SK-MEL-5 (cell line): ENCODE measurements at places on chromosomes 11 and 22.

- DNase-seq = no peak
Observed at GRCh38 chr22:41347066-41347859, 34.5 kb upstream of the TEF start.

- no peak for DNase-seq
Observed at GRCh38 chr11:112652786-112653390, 308.3 kb upstream of the NCAM1 start.

GRCh38 chr11:31863170-31863832, 52.2 kb upstream of the PAX6 start:
- DNase-seq = no peak

DNA sequence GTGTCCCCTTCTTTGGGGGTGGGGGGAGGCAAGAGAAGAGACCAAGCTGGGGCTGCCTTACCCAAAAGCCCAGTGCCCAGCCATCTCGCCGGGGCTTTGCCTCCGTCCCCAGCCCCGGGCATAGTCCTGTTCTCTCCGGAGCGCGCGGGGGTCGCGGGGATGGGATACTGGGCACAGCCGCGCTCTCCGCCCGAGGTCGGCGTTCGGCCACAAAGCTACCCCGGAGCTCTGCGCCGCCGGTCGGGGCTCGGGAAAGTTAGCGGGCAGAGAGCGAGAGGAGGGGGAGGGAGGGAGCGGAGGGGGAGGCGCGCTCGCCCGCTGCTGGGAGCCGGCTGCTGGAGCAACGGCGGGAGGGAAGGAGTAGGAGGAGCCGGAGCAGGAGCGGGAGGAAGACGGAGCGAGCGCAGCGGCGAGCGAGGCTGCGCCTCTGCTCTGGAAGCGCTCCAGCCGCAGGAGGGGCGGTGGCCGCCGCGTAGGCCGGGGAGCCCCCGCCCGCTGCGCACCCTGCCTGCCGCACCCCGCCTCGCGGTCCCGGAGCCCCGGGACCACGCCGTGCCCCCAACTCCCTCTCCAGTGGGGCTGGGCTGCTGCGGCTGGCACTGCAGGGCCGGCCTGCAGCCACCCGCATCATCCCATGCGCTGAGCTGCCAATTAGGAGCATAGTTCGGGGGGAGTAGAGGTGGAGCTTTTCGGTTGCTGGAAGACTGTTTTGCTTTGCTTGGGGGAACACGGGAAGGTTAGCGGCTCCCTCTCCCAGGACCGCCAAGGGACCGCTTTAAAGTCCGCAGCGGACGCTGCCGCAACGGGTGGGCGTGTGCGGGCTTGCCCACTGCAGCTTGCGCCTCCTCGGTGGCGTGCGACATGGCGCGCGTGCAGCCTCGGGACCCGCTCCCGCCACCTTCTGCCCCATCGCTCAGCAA, at the start of gene SCN4B:
Gene SCN4B (minus strand): TSS at position 272 of the 920 bp plus-strand sequence. CDS start 150 bp downstream, at position 122.
- DNase-seq = peak; percentile 12

GRCh38 chr22:21623648-21623970, 6.2 kb downstream of the YDJC start:
- no peak for DNase-seq

- DNase-seq = no peak
Observed at GRCh38 chr22:47195484-47196165, 433.2 kb downstream of the TBC1D22A start.

DNA sequence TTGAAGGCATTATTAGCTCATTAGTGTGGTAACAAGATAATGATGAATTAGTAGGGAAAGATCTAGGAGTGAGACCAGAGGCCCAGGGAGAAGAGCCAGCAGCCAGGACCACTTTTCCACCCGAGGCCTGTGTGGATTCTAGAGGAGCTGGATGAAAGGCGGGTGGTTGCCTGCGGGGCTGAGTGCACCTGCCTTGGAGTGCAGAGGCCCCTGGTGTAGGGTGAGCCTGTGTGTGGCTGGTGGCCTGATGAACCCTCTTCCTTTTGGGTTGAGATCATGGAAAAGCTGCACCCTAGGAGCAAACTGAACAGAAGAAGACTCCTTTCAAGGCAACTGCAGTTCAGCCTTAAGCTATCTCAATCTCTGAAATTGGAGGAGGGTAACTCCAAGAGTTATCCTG, 5.9 kb upstream of the TP53AIP1 start:
- no peak for DNase-seq

GRCh38 chr11:2508793-2509192, 64.0 kb downstream of the KCNQ1 start:
- DNase-seq = no peak

GRCh38 chr11:76152086-76152681, 54.1 kb downstream of the WNT11 start:
- peak; percentile 78 for DNase-seq

GRCh38 chr11:90391756-90392155, 168.9 kb upstream of the CHORDC1 start:
- no peak for DNase-seq

DNA sequence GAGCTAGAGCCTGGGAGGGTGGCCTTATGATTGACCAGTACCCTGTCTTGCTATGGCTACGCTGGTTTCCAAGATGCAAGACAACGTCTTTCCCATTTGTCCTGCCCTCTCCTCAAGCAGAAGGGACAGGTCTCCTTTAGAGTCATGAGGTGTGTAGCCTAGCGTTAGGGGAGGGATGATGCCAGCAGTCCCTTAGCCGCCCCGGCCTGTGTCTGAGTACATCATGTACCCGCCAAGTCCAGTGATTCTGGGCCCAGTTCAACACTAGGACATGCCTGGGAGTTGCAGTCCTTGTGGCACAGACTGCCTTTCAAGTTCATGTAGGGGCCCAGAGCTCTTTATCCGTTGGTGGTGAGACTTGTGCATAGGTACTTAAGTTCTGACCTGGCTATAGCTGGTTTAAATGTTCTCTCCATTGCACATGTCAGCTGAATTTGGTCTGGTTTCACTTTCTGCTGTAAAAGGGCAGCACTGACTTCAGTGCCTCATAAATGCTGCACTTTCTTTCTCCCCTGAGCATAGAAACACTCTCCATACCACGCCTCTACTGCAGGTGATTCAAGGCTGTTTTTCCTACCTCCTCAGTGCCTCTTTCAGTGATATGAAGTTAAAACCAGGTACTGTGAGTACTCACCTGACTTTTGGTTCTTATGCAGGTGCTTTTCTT, 151.1 kb downstream of the METTL15 start:
- DNase-seq = no peak

- no peak for DNase-seq
Observed at GRCh38 chr11:86589856-86590589, 82.4 kb downstream of the ME3 start.

GRCh38 chr11:122697636-122698167, 42.2 kb downstream of the UBASH3B start:
- no peak for DNase-seq

DNA sequence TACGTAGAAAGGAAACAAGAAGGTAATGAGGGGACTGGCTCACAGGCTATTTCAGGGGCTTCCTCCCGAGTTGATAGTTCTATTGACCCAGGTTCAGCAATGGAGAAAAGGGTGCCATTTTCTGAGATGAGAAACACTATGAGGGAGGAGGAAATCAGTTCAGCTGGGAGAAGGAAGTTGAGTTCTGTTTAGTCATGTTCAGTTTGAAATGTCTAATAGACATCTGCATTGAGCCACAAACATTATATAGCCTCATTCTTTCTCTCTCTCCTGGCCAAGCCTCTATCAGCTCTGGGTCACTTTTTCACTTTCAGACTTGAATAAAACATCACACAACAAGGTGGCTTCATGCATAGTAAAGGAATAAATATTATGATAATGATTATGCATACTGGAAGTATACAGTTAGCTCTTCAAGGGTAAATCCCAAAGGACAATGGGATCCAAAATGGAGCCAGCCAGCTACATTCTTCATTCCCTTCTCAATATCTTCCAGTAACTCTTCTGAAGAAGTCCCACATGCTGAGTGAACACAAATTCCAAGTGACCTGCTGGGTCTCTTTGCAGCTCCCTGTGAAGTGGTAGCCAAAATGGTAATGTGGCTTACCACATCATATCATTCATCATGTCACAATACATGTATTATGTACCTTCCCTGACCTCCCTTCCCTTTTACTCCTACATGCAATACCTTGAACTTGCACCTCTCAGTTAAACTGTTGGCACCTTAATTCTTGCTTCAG, 80.9 kb upstream of the CD44 start:
- no peak for DNase-seq

- DNase-seq = peak; percentile 89
Observed at GRCh38 chr11:88152381-88152780, 22.9 kb downstream of the RAB38 start.

GRCh38 chr11:115942011-115942410, 437.8 kb upstream of the CADM1 start:
- no peak for DNase-seq

- DNase-seq = no peak
Observed at GRCh38 chr11:81420668-81421250, 1312.9 kb downstream of the FAM181B start.

GRCh38 chr22:38970551-38970950, 11.6 kb upstream of the APOBEC3B start:
- no peak for DNase-seq

- no peak for DNase-seq
Observed at GRCh38 chr11:64219354-64219684, 6.7 kb downstream of the TRPT1 start.

DNA sequence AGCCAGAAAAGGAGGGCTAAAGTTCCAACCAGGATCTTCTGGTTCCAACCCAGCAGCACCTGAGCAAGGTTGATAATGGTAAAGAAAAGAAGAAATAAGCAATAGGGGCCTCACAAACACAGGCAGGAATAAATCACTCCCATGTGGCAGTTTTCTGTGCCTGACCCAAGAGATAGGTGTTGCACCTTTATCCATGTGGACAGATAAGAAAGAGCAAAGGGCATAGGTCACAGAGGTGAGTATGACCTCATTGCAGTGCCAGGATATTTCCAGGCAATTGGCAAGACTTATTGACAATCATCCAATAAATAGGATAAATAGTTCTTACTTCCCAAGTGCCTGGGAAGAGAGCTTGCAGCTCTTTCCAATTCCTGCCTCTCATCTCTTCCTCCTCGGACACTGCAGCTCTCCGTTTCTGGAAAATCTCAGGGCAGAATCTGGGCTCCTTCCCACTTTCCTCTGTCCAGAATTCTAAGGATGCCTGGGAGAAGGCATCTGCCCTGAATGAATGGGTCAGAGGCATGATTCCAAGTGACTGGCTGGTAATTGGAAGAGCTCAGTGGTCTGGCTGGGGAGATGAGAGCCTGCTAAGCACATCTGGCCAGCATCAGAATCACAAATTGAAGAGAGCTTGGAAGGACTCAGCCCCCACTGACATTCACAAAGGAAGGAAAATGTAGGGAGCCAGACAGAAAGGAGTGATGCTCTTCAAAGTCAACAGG, 14.5 kb upstream of the LRRC55 start:
- no peak for DNase-seq

DNA sequence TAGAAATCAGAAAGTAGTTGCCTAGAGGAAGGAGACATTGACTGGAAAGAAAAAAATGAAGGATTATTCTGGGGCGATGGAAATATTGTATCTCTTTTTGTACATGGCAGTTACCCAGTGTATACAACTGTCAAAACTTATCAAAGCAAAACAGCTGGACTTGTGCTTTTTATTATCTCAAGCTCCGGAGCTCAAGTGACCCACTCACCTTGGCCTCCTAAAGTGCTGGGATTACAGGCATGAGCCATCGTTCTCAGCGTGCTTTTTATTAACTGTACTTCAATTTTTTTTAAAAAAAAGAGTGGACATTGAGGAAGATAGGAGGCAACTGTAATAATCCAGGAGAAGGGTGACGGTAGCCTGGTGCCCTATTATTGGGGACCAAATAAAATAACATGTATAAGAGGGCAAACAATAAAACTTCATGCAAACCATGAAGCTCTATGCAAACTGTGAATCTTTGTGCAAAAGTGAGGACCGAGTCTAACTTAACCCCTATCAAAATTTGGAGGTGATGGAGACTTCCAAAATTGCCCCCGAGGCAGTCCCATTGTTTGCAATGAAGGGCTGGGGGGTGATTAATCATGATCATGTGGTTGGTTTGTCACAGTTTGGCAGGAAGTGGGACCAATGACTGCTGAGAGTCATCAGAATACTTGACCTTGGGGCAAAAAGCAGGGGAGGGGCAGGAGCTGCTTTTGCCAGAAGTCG, 23.5 kb downstream of the FZD4 start:
- DNase-seq = peak; percentile 67

DNA sequence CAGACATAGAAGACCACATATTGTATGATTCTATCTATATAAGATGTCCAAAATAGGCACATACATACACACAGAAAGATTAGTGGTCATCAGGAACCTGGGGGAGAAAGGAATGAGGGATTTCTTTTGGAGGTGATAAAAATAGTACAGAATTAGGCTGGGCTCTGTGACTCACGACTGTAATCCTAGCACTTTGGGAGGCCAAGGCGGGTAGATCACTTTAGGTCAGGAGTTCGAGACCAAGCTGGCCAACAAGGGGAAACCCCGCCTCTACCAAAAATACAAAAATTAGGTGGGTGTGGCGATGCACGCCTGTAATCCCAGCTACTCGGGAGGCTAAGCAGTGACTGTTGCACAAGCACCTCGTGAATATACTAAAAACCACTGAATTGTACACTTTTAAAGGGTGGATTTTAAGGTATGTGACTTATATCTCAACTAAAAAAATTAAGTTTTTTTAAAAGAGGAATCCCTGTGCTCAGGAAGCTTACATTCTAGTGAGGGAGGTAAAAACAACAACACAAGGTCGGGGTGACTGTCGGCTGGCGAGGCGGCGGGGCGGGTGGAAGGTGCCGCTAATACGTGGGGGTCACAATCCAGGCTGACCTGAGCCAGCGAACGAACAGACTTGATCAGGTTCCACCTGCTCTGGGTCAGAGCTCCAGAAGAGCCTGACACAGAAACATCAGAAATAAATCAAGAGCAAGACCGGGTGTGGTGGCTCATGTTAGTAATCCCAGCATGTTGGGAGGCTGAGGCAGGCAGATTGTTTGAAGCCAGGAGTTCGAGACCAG, 25.3 kb upstream of the TESMIN start:
- DNase-seq = no peak

GRCh38 chr22:42396621-42397331, 35.4 kb downstream of the NFAM1 start:
- no peak for DNase-seq

GRCh38 chr22:39349967-39350726, at the start of gene SYNGR1:
Gene SYNGR1, plus strand, starts transcription at chr22:39349991. Its CDS starts 20 bp downstream, at chr22:39350011.
- no peak for DNase-seq

GRCh38 chr11:17548444-17548843, 1.4 kb downstream of the OTOG start:
- peak; percentile 24 for DNase-seq

GRCh38 chr22:43297270-43298061, 45.7 kb downstream of the SCUBE1 start:
- DNase-seq = no peak

DNA sequence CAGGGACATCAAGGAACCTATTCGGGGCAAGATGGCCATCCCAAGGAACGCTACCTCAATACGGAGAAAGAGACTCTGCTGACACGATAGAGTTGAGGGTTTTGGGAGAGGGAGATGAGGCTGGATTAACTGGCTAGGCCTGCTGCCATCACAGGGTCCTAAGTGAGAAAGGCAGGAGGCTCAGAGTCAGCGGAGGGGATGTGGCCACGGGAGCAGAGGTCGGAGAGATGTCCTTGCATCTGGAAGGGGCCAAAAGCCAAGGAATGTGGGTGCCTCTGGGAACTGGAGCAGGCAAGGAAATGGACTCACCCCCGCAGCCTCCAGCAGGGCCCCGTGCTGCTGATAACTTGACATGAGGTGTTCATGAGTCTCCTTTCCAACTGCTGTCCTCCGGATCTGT, 31.0 kb upstream of the RFPL3 start:
- no peak for DNase-seq

- no peak for DNase-seq
Observed at GRCh38 chr22:27799015-27799826, 2.3 kb downstream of the MN1 start.
